ENCODE measurements at places on chromosomes 16 and 17. TPM values are rescaled to one million over a fixed set of nuclear protein-coding genes. Genes with fewer than 3 reads are reported as not detected.

CACNG3 gene
- total RNA-seq = not detected

RPAIN gene
- 55.6 TPM for total RNA-seq

ABCA9 gene
- 3.3 TPM for total RNA-seq

CDH8 gene
- total RNA-seq = not detected

TMEM231 gene
- 13.7 TPM for total RNA-seq

GNAO1 gene
- total RNA-seq = under 0.01 TPM

TBC1D3B gene
- total RNA-seq = 0.85 TPM

TBC1D28 gene
- total RNA-seq = not detected

YWHAE gene
- total RNA-seq = 558 TPM

SMIM5 gene
- total RNA-seq = 0.09 TPM

HID1 gene
- 65.1 TPM for total RNA-seq

TMC8 gene
- total RNA-seq = 0.34 TPM

ATP6V0C gene
- total RNA-seq = 8.2 TPM

ALOX12 gene
- not detected for total RNA-seq

SBK1 gene
- 0.14 TPM for total RNA-seq

NPIPA3 gene
- total RNA-seq = 0.28 TPM

CCT6B gene
- total RNA-seq = 0.28 TPM

CLDN7 gene
- 5.3 TPM for total RNA-seq

CD300H gene
- total RNA-seq = not detected

MMP15 gene
- 24.2 TPM for total RNA-seq

OR4D2 gene
- total RNA-seq = not detected

CES1 gene
- 0.34 TPM for total RNA-seq

IRX6 gene
- not detected for total RNA-seq

GINS2 gene
- 8.6 TPM for total RNA-seq

MMP28 gene
- 38.1 TPM for total RNA-seq
